ENCODE measurements at places on chromosomes 12 and 14.

GRCh38 chr12:29053567-29053966 is 95.5 kb upstream of the FAR2 start:
- no peak for DNase-seq

DNA sequence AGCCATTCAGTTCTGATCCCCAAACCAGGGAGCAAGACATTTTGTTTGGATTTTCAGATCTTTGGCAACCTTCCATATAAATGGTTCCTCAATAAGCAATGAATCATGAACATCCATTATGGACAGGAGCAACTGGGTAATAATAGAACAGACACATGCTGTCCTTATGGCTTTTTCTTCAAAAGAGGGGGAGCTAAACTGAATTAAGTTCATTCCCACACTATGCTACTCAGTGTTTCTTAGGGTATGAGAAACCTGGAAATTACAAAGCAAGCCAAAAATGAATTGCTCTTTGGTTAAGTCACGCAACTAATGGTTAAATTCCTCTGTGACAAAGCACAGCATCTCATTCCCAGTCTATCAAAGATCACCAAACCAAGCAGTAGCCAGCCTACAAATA is 51.0 kb downstream of the PTGER2 start:
- no peak for DNase-seq

- DNase-seq = no peak
These were observed 49.3 kb downstream of the PKP2 start for GRCh38 chr12:32847287-32847686.

GRCh38 chr12:65984227-65984479 is 146.4 kb downstream of the LLPH start:
- no peak for DNase-seq

All from neural progenitor cell (in vitro differentiated cells).